Natural killer cell (primary cell): ENCODE measurements at places on chromosomes 12 and 14.

DNA sequence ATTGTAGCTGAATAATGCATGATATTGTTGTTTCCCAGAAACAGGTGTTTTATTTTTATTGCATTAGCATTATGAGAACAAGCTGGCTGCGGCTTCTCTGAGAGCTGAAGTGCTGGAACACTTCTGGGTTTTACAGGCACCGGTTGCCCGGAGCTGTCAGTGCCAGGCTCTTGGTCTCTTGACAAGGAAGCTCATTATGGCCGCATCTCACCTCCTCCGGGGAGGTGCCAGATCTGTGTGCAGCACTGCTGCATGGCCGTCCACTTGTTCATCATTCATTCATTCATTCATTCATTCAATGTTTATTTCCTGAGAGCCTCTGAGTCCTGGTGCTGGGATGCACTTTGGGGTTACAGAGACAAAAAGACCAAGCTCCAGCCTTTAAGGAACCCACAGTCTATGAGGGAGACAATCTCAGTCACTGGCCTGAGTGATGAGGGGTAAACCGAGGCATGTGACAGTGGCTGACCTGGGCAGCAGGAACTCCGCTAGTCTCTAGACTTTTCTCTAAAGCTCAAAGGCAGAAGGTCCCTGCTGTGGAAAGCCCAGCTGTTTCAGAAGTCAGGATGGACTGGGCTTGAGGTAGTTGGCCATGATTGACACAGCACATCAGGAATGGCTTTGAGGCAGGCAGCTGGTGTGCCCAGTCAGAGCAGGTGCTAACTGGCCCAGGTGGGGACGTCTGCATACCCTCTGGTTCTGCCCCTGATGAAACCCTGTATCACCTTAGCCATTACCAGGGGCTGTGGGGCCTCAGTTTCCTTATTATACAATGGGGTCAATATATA lies 181.0 kb downstream of the ADGRD1 start:
- no peak for DNase-seq

GRCh38 chr12:59085690-59086089 lies 165.4 kb upstream of the LRIG3 start:
- no peak for DNase-seq

DNA sequence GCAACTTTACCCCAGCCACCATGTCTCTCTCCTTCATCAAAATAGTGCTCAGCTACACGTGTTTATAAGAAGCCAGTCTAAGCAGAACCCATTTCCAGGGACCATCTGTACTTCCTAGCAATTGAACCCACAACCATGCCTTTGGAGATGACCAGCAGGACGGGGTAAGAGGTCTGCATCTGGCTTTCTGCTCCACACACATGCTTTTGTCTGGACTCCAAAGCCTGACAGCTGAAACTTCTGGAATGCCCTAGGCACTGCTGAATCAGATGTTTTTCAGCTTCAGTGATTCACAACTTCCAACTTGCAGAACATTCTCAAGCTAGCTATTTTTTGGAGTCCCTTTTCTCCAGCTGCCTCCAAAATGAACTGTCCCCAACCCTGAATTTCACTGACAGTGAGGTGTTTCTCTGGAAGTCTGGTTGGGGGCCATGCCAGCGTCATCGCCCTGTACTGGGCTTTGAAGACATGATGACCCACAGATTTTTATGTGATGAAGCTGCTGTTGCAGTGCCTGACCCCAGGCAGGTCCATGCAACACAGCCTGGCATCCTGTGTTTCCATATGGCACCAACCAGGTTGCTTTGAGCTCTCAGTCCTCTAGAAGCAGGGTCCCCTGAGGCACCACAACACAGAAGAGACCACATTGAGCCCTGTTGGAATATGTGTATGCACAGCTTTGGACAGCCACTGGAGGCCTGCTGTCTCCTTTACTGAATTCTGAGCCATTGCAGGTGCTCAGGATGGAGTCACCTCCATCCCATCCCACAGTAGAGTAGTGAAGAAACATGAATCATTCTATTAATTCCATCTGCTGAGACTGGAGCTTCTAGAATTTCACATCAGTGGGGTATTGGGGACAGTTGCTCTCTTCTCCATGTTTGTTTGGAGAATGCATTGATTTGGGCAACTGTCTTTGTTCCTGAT lies 80.2 kb downstream of the NUAK1 start:
- no peak for DNase-seq

DNA sequence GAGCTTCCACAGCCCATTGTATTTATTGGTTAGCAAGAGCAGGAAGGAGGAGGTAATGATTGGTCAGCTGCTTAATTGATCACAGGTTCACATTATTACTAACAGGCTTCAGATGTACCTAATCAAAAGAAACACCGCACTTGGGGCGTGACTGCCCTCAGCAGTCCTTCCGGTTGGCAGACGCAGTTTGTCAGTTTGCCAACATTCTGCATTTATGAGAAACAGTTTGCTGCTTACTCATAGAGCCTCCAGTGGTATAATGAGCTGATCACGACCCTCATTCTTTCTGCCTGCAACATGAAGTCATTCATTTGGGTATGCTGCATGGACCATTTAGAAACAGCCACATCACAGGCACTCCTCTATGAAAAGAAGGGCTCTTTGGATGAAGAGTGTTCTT lies 42.5 kb upstream of the PPM1H start:
- no peak for DNase-seq

DNA sequence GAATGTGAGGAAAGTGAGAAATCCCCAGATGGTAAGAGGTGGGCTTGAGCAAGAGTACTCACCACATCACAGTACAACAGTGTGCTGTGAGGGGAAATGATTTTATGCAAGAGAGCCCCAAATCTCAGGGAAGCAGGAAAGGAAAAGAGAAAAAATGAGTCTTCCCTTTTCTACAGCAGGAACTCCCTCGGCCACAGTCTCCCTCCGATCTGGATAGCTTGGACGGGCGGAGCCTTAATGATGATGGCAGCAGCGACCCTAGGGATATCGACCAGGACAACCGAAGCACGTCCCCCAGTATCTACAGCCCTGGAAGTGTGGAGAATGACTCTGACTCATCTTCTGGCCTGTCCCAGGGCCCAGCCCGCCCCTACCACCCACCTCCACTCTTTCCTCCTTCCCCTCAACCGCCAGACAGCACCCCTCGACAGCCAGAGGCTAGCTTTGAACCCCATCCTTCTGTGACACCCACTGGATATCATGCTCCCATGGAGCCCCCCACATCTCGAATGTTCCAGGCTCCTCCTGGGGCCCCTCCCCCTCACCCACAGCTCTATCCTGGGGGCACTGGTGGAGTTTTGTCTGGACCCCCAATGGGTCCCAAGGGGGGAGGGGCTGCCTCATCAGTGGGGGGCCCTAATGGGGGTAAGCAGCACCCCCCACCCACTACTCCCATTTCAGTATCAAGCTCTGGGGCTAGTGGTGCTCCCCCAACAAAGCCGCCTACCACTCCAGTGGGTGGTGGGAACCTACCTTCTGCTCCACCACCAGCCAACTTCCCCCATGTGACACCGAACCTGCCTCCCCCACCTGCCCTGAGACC lies 7.8 kb downstream of the ATN1 start:
- DNase-seq, result no peak

DNA sequence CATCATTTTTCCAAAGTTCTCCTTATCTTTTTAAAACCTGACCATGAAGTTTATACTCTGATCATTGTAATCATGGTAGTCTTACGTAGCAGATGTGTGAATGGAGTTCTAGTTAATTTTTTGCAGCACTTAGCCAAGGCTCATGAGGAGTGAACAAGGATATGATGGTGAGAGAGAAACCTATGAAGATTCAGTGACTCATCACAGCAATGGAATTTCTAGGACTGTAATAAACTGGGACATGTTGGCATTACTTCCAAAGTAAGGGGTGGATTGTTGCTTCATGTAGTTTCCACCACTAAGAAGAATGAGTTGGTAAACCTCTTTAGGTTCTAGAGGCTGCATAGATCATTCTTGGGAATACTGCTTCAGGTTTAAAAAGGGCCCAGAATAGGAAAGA lies 102.7 kb downstream of the LRRIQ1 start:
- DNase-seq, result no peak

DNA sequence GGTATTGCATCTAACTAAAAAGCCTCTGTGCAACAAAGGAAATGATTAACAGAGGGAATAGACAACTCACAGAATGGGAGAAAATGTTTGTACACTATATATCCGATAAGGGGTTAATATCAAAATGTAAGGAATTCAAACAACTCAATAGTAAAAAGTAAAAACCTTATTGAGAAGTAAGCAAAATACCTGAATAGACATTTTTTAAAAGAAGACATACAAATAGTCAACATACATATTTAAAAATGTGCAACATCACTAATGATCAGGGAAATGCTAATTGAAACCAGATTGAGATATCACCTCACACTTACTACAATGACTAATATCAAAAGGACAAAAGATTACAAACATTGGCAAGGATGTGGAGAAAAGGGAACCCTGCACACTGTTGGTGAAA lies 31.9 kb upstream of the LGR5 start:
- no peak for DNase-seq

GRCh38 chr12:80670214-80670613 lies 37.2 kb upstream of the MYF6 start:
- no peak for DNase-seq

- no peak for DNase-seq
Observed at GRCh38 chr14:50935126-50936015, 8.9 kb downstream of the PYGL start.

GRCh38 chr14:94775091-94775870 lies 5.4 kb upstream of the GSC start:
- no peak for DNase-seq
